ENCODE measurements at places on chromosomes 2 and 18.

GRCh38 chr2:86368161-86368824 is 30.9 kb upstream of the REEP1 start:
- peak; percentile 64 for DNase-seq

DNA sequence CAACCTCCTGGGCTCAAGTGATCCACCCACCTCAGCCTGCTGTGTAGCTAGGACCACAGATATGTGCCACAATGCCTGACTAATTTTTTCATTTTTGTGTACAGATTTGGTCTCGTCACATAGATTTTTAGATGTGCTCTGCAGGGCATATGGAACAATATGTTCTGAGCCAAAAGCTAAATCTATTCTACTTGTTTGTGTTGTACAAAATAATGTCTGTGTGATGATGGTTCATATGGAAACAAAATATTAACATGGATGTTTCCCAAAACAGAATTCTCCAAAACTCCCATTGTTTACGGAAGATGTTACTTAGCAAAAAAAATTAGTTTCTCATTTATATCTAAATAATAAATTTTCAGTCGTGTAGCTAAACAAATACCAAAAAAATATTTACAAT is 12.6 kb upstream of the KLHL23 start:
- DNase-seq = no peak

GRCh38 chr18:3458952-3459853 is 9.2 kb downstream of the TGIF1 start:
- peak; percentile 51 for DNase-seq

- DNase-seq = no peak
Observed at GRCh38 chr2:20702563-20702962, 35.6 kb downstream of the GDF7 start.

GRCh38 chr18:79457239-79457638 is 61.5 kb downstream of the NFATC1 start:
- no peak for DNase-seq

DNA sequence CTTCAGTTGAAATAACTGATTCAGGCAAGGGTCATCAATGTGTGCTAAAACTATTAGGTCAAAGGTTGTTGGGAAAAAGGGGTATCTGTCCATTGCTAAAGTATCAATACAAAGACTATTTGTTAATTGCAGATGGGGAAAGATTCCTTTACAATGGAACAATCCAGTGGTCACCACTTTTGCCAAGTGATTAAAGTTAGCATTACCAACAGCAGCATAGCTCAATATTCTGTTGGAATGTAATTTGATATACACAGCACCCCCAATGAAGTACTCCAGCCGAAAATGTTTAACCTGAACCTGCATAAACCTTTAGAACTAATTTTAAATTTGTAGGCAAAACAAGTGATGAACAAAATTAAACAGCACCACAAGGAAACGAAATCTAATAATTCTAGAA is 191.0 kb downstream of the TCF4 start:
- no peak for DNase-seq

GRCh38 chr2:38666556-38666910 is 619 bp downstream of the GALM start:
- DNase-seq = peak; percentile 52

DNA sequence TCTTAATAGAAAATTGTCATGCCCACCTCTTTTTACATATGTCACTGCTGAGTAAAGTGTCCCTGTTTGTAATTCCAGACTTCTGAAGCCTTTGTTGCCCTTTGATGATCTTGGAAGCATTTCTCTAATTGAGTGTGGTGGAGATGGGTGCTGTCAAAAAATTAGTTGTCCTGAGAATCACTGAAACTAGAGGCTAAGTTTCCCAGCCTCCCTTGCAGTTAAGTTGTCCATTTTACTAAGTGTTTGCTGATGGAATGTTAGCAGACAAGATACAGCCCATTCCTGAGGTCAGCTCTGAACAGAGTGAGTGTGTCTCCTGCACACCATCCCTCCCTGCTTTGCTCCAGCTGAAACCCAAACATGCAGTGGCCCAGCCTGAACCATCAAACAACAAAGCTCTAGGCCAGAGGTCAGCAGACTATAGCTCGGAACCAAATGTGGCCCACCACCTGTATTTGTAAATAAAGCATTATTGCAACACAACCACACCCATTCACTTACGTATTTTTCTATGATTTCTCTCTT is 28.1 kb upstream of the TMEM177 start:
- DNase-seq = no peak

GRCh38 chr2:55416786-55417568 is 2.7 kb downstream of the CCDC88A start:
- DNase-seq = no peak

DNA sequence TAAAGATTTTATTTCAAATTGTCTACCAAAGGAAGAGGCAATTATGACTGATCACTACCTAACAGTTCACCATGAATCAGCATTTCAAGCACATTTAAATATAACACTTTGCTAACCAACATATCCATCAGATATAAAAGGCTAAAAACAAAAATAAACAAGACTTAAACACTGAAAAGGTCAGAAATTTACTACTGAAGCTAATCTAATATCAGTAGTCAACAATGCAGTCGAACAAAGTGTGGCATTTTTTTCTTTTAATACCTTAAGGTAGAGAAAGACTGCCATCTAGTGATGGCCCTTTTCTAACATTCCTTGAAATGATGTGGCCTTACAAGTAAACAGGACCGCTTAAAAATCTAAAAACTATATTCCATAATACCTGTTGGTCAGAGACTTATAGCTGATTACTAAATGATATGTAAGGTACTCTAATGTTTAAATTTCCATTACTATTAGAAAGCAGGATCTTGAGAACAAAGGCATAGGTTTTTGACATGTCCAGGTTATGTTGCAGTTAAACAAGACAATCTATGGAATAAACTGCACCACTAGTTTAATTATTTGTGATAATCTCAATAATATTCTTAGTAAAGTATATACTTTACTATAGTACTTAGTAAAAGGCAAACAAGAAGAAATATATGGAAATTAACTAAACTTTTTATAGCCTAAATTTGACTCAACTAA is 80.0 kb downstream of the EXOC6B start:
- peak; percentile 62 for DNase-seq

DNA sequence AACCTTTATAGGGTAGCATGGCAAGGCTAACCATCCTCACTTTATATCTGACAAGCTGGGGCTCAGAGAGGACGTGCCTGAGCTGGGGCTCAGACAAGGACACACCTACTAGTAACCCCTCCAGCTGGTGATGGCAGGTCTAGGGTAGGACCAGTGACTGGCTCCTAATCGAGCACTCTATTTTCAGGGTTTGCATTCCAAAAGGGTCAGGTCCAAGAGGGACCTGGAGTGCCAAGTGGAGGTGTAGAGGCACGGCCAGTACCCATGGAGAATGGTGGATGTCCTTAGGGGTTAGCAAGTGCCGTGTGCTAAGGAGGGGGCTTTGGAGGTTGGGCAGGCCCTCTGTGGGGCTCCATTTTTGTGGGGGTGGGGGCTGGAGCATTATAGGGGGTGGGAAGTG is 1.2 kb upstream of the DES start:
- DNase-seq = no peak

GRCh38 chr2:137316075-137316474 is 550.7 kb downstream of the THSD7B start:
- DNase-seq = no peak

DNA sequence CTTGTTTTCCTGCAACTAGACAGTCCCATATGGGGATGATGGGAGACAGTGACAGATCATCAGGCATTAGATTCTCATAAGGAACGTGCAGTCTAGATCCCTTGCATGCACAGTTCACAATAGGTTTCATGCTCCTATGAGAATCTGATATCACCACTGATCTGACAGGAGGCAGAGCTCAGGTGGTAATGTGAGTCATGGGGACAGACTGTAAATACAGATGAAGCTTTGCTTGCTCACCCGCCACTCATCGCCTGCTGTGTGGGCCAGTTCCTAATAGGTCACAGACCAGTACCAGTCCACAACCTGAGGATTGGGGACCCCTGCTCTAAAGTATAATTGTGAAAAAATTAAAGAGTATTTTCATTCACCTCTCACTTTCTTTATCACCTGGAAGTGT is 23.6 kb upstream of the RAB1A start:
- DNase-seq = no peak

DNA sequence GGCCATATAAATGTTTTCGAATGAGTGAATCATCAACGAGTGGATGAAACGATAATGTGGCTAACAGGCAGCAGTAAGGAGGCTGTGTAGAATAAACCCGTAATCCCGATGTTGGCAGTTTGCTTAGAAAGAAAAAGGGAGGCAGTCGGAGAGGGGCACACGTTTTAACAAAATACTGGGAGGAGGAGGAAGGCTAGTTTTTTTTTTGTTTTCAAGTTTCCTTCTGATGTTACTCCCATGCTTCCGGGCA is 476 bp upstream of the MSH2 start:
- no peak for DNase-seq

DNA sequence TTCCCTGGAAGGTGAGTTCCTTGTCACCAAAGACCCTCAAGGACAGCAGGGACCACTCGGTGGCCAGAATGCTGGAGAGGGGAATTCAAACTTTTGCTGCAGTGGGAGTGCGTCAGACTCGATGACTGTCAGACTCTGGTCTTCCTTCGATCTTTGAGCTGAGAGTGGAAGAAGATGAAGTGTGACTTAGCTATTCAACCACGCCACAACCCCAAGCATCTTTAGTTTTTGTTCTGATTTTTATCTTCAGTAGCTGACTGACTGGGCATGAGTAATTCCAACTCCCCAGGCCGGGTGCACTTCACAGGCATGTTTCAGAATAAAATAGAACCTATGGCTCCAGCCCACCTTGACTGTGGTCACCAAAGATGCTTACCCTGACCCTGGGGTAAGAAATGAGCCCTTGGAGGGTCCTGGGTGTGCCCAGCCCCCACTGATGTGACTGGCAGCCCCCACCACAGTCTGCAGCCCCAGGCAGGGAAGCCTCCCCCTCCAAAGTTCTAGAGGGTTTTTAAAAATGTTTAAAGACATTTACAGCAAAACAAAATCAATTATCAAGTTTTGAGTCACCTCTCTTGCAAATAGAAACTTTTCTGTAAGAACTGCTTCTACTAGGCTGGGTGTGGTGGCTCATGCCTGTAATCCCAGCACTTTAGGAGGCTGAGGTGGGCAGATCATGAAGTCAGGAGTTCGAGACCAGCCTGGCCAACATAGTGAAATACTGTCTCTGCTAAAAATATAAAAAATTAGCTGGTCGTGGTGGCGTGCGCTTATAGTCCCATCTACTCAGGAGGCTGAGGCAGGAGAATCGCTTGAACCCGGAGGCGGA is 24.9 kb upstream of the YWHAQ start:
- DNase-seq = no peak

GRCh38 chr2:209917154-209917771 is 85.2 kb upstream of the RPE start:
- DNase-seq = no peak

- DNase-seq = no peak
Observed at GRCh38 chr2:208049441-208049840, 24.1 kb upstream of the PLEKHM3 start.

DNA sequence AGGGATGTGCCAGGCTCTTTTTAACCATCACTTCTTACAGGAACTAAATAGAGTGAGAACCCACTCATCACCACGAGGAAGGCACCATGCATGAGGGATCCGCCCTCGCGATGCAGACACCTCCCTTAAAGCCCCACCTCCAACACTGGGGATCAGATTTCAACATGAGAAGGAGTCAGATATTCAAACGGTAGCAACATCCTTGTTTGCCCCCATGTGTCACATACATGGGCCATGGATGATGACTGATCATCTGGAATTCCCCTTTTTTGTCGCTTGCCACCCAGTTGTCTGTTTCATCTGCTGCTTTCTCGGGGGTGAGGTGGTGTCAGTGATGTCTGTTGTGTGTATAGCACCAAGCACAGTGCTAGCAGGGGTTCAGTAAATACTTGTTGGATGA is 57.9 kb downstream of the NCK2 start:
- DNase-seq = peak; percentile 71

DNA sequence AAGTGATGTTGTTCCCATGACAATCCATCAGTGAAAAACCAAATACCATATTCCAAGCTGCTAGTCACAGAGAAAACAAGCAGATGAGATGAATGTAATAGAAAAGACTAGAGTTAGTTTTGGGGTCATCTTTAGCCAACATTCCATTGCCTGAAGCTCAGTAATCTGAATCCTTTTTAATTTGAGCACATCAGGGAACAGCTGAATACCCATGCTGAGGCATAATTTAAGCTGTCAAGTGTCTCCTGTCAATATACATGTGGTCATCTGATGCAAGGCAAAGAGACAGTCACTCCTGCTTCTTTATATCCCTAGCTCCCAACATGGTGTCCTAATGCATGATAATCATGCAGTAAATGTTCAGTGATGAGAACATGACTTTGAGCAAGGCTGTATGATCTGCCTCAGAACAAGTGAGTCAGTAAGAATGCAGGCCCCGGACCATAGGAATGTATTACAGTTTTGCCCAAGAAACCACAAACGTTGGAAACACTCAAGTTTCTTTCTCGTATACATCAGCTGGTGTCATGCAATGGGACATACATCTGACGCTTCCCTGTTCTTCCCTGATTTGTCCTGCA is 48.0 kb downstream of the CDK15 start:
- no peak for DNase-seq

- DNase-seq = no peak
Observed at GRCh38 chr18:76756531-76757253, 65.7 kb upstream of the ZNF236 start.
